Thyroid gland (tissue), 4 donors: ENCODE measurements at places on chromosomes 5 and 9. TPM values are rescaled to one million over a fixed set of nuclear protein-coding genes. Genes with fewer than 3 reads are reported as not detected.

DNA sequence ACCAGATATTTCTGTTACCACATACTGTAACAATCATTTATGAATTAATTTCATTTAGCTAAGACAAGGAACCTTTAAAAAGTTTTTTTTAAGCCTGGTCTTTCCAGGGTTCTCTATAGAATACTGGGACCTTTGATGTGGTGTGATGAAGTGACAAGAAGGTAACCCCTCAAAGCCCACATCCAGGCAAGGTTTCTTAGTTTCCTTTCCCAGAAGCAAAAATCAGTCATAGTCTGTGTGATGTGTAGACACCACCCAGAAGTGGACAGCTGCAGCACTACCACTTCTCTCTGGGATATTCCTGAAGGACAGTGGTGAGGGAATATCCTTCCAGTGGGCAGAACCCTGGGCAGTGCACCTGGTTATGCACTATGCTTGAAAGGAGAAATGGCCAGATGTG lies 115.6 kb downstream of the TTC39B start:
- DNase-seq, result no peak
- H3K4me1 ChIP-seq, result no peaks in the 10 kb centered on the region
- H3K27ac ChIP-seq, result no peak overlapping the region
- H3K4me3 ChIP-seq, result no peak overlapping the region
- no peaks in the 10 kb centered on the region for H3K27me3 ChIP-seq

- no peaks in the 10 kb centered on the region for H3K27me3 ChIP-seq
- no peaks in the 10 kb centered on the region for H3K36me3 ChIP-seq
- no peak for DNase-seq
- no peak overlapping the region for H3K27ac ChIP-seq
Observed at GRCh38 chr5:105632043-105632442, 2038.7 kb downstream of the EFNA5 start.

- no peaks in the 10 kb centered on the region for H3K27me3 ChIP-seq
- no peak within 1 kb of the TSS for H3K4me3 ChIP-seq
- DNase-seq, result no peak
- H3K27ac ChIP-seq, result no peak within 1 kb of the TSS
- no peaks in the 10 kb centered on the region for H3K4me1 ChIP-seq
Observed at GRCh38 chr9:87882627-87883026, at the start of gene SPATA31E1. SPATA31E1 (plus strand) TSS chr9:87882877; CDS start chr9:87882892, 15 bp downstream.

DNA sequence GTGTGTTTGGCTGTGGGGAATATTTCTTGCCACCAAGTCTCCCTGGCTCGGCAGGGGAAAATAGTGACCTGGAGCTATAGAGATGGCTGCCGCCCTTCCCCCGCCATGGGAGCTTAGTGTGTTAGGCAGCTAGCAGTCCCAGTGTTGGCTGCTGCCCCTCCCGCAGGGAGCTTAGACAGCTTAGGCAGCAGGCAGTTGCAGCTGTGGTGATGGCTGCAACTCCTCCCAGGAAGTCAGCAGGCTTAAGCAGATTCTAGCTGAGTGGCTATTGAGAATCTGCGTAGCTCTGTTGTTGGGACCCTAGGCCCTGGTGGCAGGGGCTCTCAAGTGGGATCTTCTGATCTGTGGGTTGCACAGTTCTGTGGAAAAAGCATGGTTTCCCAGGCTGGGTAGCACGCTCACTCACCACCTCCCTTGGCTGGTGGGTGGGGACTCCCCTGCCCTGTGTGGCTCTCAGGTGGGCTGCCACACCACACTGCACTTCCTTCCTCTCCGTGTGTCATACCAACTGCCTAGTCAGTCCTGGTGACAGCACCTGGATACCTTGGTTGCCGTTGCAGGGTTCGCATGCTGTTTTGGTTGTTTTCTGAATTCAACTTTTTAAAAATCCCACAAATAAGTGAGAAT lies 9.3 kb downstream of the OR1N2 start:
- no peak overlapping the region for H3K27ac ChIP-seq
- no peaks in the 10 kb centered on the region for H3K36me3 ChIP-seq
- DNase-seq, result no peak
- no peaks in the 10 kb centered on the region for H3K4me1 ChIP-seq
- no peak overlapping the region for H3K4me3 ChIP-seq

Gene TEK
- 12.7 TPM for total RNA-seq

Gene PTGS1
- total RNA-seq, result 3.1 TPM

DNA sequence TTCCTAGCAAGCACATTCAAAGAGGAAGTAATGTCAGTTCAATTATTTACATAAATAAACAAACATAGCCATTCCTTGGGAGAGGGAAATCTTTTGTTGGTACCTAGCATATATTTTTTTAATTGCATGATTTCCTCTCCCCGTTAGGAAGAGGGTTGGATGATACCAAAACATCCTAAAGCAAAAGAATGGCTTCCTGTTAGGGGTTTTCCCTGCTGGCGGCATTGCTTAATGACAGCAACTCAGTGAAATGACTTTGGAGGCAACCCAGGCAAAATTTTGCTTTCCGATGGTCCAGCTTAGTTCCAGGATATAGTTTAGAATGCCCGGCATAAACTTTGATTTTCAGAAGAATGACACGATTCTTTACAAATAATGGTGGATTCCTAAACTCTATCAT lies 73.2 kb downstream of the MAT2B start:
- no peak for DNase-seq
- peaks cover 8% of the 10 kb centered on the region for H3K4me1 ChIP-seq
- no peak overlapping the region for H3K27ac ChIP-seq
- no peaks in the 10 kb centered on the region for H3K27me3 ChIP-seq
- no peak overlapping the region for H3K4me3 ChIP-seq

DNA sequence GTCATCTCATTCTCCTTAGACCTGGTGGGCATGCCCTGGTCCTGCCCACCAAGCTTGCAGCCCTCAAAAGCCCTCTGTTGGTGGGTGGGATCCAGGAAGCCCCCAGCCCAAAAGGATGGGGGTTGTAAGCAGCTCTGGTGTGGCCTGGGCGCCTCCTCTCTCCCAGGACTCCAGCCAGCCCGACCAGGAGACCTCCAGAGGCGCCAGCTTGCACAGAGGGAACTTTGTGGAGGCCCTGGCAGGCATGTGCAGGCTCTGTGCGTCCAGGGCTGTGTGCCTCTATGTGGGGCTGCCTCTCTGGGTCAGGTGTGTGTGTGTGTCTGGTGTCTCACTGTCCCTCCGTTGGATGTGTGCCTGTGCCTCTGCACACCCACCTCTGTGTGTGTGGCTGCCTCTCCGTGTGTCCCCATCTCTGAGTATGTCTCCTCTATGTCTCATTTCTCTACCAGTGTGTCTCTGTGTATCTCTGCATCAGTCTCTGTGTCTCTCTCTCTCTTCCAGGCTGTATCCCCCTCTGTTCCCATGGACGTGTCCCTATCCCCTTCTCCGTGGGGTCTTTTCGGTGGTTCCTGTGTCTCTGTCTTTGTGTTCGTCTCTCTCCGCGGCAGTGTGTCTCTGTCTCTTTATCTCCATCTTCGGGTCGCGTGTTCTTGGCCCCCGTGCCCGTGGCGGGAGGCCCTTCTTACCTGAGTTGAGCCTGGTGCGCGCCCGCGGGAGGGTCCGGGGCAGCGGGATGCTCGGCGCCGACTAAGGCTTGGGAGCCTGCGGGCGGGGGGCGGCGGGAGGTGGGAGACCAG lies 501 bp downstream of the ENHO start:
- H3K27ac ChIP-seq, result no peak overlapping the region
- H3K4me3 ChIP-seq, result no peak overlapping the region
- H3K27me3 ChIP-seq, result no peaks in the 10 kb centered on the region
- no peak for DNase-seq
- H3K36me3 ChIP-seq, result no peaks in the 10 kb centered on the region

Gene TLX3
- total RNA-seq, result not detected

- H3K4me1 ChIP-seq, result no peaks in the 10 kb centered on the region
- no peak overlapping the region for H3K4me3 ChIP-seq
- H3K27me3 ChIP-seq, result no peaks in the 10 kb centered on the region
- H3K36me3 ChIP-seq, result no peaks in the 10 kb centered on the region
- DNase-seq, result peak; percentile 46
Observed at GRCh38 chr9:75238311-75238976, 150.1 kb downstream of the OSTF1 start.

DNA sequence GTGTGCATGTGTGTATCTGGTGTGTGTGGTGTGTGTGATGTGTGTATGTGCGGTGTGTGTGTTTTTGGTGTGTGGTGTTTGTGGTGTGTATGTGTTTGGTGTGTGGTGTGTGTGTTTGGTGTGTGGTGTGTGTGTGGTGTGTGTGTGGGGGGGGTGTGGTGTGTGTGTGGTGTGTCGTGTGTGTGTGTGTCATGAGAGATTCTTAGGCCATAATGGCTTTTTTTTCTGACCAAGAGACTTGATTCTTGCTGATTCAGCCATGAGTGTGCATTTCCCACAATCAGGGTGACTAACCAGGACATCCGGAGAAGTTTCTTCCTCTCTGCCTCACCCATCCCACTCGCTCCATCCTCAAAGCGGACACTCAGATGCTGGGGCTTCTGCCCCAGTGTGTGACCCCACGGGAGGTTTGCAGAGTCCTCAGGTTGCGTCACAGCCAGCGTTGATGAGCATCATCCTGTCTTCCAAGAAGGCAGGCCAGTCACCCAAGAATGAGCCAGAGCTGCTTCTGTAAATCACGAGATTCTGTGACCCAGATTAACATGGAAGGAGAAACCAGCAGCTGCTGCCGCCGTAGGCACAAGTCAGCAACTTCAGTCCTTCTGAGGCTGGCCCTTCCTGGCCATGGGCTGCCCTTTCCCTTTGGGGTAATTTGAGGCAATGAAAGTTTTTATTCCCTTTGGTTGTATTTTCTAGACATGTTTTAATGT lies 12.5 kb upstream of the CTSL start:
- H3K27ac ChIP-seq, result peak overlapping the region; percentile 17
- H3K4me1 ChIP-seq, result peaks cover 10% of the 10 kb centered on the region

DNA sequence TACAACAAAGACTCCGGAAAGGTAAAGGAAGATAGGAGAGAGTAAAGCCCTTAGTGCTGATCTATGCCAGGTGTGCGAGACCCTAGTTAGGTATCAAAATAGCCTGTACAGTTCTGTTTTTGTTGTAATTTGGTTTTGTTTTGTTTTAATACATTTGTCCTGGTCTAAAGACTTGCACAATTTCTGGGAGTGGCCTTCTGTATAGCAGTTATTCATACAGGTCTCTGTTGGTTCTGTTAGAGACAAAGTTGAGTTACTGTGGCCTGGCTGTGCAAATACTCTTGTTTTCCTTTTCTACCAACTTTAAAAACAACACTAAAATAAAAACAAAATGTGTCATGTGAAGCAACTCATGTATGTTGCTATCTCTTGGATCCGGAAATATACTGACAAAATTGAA lies 163.6 kb downstream of the COMMD10 start:
- H3K27ac ChIP-seq, result no peak overlapping the region
- DNase-seq, result no peak
- H3K36me3 ChIP-seq, result no peaks in the 10 kb centered on the region
- no peaks in the 10 kb centered on the region for H3K27me3 ChIP-seq
- no peaks in the 10 kb centered on the region for H3K4me1 ChIP-seq

Gene ANKRD18B
- 0.59 TPM for total RNA-seq

Gene C5orf34
- total RNA-seq, result 1.7 TPM

Gene PCDHB9
- 3.9 TPM for total RNA-seq

- no peak for DNase-seq
- no peak overlapping the region for H3K4me3 ChIP-seq
- no peaks in the 10 kb centered on the region for H3K27me3 ChIP-seq
- H3K4me1 ChIP-seq, result peaks cover 18% of the 10 kb centered on the region
- peak overlapping the region; percentile 14 for H3K27ac ChIP-seq
Observed at GRCh38 chr5:67490543-67491321, 294.1 kb upstream of the CD180 start.

DNA sequence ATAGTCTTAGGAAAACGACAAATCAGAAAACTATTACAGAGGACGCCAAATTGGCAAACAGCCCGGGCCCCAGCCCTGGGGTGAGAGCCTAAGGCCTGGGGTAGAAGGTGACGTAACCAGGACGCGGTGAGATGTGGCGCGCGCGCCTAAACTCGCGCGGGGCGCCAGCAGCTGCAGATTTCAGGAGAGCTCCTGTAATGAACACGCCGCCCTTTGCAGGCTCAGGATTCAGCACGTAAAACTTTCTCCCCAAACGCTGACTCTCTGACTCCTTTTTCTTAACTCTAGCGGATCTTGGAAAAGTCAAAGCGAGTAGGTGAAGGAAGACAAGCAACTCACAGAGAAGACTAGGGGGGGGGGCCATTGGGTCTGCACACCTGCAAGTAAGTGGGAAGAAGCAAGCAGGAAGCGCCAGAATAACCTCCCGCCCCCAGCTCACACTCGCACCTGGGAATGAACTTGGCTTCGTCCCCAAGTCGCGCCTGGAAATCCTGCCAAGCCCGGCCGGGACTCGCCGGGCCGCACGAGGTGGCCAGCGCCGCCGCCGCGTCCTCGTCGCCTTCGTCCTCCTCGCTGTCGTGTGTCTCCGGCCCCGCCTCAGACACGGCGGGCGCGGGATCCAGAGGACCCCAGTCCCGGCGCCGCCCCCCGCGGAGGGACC lies 822 bp downstream of the RASEF start:
- peak overlapping the region; percentile 95 for H3K27ac ChIP-seq
- H3K4me3 ChIP-seq, result no peak overlapping the region
- no peaks in the 10 kb centered on the region for H3K36me3 ChIP-seq
- DNase-seq, result peak; percentile 85

DNA sequence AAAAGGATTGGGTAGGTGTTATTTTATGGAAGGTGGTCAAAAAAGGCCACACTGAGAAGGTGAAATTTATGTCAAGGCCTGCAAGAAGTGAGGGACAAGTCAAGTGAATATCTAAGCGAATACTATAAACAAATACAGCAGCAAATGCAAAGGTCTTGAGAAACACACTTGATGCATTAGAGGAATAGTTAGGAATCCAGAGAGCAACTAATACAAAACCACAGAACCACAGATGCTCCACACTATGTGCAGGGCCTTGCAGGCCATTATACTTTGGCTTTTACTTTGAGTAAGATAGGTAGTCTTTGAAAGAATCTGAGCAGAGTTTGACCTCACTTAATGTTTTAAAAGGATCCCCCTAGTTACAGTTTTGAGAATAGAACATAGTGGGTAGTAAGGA lies 4.6 kb downstream of the ZNF622 start:
- no peak for DNase-seq
- H3K27ac ChIP-seq, result no peak overlapping the region
- peaks cover 26% of the 10 kb centered on the region for H3K4me1 ChIP-seq
- H3K36me3 ChIP-seq, result peaks cover 24% of the 10 kb centered on the region

GRCh38 chr9:119639287-119639955 lies 270.2 kb upstream of the BRINP1 start:
- H3K36me3 ChIP-seq, result no peaks in the 10 kb centered on the region
- no peak overlapping the region for H3K4me3 ChIP-seq
- H3K27ac ChIP-seq, result no peak overlapping the region
- no peaks in the 10 kb centered on the region for H3K4me1 ChIP-seq
- no peak for DNase-seq
